ENCODE measurements at places on chromosomes 11 and 22.

GRCh38 chr22:16961477-16962186 lies 46.4 kb downstream of the GAB4 start:
- DNase-seq: peak; percentile 14

- no peak for DNase-seq
Observed at GRCh38 chr11:110522471-110522870, 92.7 kb downstream of the FDX1 start.

GRCh38 chr11:12103411-12104225 lies 6.8 kb upstream of the MICAL2 start:
- DNase-seq: no peak

DNA sequence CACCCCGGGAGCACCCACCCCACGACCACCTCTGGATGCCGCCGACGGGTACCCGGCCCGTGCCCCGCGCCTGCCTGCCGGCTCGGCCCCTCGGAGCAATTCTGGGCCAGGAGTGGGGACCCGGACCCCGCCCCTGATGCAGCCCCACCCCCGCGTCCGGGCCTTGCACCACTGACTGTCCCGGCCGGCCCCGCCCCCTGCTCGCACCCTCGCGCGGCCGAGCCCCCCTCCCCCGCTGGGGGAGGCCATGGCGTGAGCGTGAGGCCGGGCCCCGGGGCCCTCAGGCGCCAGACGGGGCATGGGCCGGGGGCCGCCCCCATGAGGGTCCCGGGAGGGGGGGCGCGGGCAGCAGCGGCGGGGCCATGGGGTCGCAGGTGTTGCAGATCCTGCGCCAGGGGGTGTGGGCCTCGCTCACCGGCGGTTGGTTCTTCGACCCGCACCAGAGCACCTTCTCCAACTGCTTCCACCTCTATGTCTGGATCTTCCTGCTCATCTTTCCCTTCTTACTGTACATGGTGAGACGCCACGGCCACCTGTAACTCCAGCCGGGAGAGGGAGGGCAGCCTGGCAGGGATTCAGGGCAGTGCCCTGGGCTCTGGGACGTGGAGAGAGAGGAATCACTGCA lies 486 bp downstream of the PCNX3 start:
- no peak for DNase-seq

GRCh38 chr22:41229730-41230400 lies 10.9 kb downstream of the CHADL start:
- no peak for DNase-seq

DNA sequence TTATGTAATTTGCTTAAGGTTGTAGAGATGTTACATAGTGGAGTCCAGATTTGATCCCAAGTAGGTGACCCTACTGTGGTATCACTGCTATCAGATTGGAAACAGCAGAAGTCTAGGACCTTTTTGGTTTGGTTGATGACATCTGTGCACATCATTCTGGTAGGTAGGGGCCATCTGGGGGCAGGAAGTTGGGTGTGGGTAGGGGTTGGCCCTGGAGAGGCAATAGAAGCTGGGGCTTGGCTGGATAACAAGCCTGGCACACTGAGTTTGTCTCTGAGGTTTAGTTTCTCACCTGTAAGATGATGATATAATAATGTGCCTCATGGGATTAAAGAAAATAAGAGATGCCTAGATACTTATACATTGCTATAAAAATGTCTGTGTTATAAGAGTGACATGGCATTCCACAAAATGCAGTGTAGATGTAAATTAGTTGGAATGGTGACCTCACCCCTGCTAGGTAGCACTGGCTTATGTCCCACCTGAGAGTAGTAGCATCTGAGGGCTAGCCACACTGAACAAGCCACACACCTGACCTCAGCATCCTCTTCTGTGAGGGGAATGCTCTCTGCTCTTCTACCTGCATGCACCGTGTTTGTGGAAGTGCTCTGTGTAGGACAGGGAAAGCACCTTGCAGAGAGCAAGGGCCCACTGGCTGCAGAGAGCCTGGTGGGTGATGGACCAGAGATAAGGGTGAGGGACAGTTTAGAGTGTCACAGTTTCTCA lies 36.9 kb downstream of the PTPRJ start:
- DNase-seq: no peak

GRCh38 chr11:8199676-8200075 lies 30.9 kb upstream of the RIC3 start:
- DNase-seq: no peak

DNA sequence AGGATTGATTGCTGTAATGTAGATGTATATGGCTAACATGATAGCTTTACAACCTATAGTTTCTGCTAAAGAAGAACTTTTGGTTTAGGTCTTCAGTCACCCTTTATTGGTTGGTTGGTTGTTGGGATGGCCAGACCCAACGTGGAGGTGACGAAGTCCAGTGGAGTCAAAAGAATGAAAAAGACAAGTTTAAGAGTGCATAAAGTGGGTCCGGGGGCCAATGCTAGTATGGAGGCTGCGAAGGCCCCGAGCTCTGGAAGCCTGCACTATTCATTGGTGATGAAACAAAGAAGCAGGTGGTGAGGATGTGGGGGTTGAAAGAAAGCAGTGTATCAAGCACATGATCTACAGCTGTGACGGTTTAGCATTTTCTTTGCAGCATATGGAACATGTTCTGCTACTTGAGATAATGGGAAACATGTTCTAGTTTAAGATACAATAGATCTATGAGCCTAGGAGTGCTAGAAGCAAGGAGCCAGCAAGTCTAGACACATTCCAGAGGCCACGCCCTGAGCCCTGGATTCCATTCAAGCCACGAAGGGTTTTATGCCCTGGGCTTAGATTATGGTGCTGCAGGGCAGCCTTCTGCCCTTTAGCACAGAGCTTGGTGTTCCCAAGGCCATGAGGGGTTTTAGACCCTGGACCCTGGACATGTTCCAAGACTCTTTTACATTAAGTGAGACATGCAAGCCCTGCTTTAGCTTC lies 6.3 kb downstream of the TCP11L1 start:
- no peak for DNase-seq

GRCh38 chr11:64003807-64004589 lies 17.8 kb downstream of the OTUB1 start:
- DNase-seq: no peak

GRCh38 chr11:9172389-9172788 lies 81.0 kb upstream of the SCUBE2 start:
- no peak for DNase-seq

DNA sequence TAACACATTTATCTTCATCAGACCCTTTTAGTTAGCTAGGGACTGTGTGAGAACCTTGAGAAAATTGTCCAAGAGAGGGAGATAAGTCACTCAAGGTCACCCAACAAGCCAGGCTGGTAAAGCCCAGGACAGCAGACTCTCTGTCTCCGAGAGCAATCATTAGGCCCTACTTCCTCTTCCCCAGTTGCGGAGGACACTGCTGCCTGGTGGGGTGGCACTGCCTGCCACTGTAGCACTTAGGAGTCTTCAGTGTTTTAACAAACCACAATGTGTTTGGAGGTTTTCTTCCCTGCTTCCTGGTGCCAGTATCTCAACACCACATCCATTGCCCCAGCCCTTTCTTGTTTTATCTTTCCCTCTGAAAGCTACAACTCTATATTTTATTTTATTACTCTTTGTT lies 132.1 kb upstream of the LDLRAD3 start:
- no peak for DNase-seq

- DNase-seq: no peak
Observed at GRCh38 chr22:35884529-35884928, 144.1 kb downstream of the RBFOX2 start.

GRCh38 chr11:1628506-1629325 lies 859 bp upstream of the KRTAP5-5 start:
- DNase-seq: peak; percentile 89

DNA sequence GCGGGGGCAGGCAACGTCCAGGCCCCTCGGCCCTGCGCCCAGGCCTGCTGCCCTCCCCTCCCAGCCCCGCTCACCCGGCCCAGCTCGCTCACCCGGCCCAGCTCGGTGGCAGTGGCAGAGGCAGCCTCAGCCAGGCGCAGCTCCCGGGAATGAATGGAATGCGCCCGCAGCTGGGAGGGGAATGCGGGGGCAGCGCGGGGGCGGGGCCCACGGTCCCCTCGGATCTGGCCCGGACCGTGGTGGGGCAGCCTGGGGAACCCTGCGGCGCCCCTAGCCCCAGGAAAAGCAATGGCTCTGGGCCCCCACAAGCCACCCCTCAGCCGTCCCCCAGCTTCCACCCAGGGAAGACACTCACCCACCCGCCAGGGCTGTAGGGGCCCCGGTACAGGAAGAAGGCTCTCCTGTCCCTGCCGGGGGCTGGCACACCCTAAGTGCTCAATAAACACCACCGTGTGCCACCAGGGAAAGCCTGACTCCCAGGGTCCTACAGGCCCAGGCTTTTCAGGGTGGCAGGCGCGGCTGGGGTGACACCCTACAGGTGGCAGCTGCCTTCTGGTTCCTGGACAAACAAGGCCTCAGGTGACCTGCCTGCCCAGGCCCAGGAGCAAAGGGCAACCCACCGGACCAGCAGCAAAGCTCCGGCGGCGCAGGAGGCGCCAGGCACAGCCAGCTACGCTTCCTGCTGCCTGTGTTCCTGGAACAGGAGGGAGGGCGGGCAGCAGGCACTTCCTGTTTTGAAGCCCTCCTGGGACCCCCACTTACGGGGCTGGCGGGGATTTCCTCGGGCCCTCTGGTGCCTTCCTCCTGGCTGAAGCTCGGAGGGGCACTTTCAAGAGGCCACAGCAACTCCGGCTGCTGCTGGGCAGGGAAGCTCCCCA lies 13.8 kb downstream of the PLXNB2 start:
- DNase-seq: no peak

GRCh38 chr11:131614631-131615030 lies 244.2 kb downstream of the NTM start:
- no peak for DNase-seq

DNA sequence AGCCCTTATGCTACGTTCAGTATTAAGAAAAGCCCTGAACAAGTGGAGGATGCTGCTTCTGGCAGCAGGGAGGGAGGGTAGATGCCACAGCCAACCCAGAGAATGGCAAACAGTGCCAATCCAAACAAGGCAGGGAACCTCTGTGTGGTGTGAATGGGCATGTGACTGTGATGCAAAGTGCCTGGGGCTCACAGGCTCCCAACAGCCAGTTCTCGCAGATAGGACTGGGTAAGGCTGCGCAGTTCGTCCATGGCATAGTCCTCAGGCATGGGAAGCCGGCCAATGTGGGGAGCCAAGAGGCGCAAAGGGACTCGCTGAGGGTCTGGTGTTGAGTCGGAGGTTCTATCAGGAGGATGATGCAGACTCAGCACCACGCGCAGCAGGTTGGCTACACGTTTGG lies 4.8 kb upstream of the CHRNA10 start:
- DNase-seq: no peak

DNA sequence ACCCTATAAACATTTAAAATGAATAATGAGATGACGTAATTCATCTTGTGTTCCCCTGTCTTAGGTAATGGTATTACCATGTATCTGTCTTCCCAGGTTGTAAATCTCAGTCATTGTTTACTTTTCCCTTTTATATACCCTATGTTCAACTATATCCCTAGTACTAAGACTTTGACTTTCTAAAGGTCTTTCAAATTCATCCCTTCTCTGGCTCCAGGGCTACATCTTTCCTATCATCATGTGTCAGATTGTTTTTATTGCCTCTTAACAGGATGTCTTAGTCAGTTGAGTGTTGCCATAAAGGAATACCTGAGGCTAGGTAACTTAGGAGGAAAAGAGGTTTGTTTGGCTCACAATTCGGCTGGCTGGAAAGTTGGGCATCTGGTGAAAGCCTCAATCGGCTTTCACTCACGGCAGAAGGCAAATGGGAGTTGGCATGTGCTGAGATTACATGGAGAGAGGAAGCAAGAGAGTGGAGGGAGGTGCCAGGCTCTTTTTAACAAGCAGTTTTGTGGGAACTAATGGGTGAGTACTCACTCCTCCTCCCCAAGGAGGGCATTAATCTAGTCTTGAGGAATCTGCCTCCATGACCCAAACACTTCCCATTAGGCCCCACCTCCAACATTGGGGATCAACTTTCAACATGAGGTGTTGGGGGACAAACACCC lies 11.6 kb upstream of the DLAT start:
- no peak for DNase-seq

DNA sequence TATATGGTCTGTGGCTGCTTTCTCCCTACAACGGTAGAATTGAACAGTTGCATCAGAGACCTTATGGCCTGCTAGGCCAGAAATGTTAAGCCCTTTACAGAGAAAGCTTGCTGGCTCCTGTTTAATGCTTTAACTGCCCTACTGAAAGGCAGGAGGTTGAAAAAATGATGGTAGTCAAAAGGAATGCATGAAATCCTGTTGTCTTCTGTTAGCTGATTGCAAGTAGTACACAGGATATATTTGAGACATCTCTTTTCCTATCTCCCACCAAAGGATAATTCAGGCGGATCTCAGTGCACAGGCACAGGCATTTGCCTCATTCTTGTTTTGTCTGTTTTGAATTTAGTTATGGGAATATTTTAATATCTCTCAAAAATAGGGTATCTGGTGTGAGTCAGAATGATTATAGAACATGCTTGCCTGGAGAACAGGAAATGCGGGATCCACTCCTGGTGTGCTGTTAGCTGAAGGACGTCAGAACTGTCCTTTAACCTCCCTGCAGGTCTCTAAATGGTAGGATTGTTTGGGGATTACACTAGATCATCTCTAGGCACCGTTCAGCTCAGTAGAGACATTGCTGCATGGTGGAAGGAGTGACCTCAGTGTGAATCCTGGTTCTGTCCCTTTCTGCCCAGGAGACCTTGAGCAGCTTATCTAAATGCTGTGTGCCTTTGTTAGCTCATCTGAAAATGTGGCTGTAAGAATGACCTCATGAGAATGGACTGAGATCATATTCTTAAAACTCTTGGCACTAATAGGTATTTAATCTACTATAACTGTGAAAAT lies 49.5 kb downstream of the PACS1 start:
- no peak for DNase-seq

DNA sequence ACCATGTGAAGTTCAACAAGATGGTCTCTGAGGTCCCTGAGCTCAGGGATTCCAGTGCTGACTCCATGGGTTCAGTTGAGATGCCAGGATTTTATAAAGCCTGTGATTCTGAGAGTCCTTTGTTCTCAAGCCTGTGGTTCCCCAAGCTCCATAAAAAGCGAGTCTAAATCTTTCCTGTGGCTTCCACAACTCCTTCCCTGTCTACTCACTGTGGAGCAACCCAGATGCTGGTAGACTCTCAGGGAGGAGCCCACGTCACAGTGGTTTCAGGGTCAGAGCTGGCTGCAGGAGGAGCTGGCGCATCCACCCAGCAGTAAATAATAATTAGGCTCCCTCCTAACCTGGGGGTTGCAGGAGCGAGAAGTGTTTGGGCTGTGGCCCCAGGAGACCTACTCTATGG lies 2.0 kb upstream of the RELT start:
- no peak for DNase-seq

- no peak for DNase-seq
Observed at GRCh38 chr11:62025487-62026105, 58.2 kb upstream of the FTH1 start.

- DNase-seq: no peak
Observed at GRCh38 chr11:76329084-76329648, 51.8 kb downstream of the THAP12 start.

- DNase-seq: no peak
Observed at GRCh38 chr11:20360650-20361049, 2.9 kb upstream of the HTATIP2 start.

- no peak for DNase-seq
Observed at GRCh38 chr11:121618516-121618915, 165.7 kb upstream of the SORL1-AS1 start.

GRCh38 chr11:115887727-115888126 lies 383.5 kb upstream of the CADM1 start:
- no peak for DNase-seq
